ENCODE measurements at places on chromosomes 6 and 20.
A peak's percentile ranks its signal among the peaks of the same experiment; 100 is the strongest.

DNA sequence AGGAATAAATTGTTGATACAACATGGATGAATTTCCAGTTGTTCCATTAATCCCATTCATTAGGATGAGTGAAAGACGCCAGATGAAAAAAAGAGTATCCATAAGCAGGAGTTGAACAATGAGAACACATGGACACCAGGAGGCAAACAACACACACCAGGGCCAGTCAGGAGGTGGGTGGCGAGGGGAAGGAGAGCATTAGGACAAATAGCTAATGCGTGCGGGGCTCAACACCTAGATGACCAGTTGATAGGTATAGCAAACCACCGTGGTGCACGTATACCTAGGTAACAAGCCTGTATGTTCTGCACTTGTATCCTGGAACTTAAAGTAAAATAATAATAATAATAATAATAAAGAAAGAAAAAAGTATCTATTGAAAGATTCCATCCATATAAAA is 11.1 kb downstream of the PCED1A start:
- DNase-seq, result no peak

GRCh38 chr6:5179917-5180316 is 80.8 kb downstream of the LYRM4 start:
- no peak for DNase-seq

- DNase-seq, result peak; percentile 58
These were observed 1.2 kb downstream of the PM20D2 start for GRCh38 chr6:89146718-89147700.

DNA sequence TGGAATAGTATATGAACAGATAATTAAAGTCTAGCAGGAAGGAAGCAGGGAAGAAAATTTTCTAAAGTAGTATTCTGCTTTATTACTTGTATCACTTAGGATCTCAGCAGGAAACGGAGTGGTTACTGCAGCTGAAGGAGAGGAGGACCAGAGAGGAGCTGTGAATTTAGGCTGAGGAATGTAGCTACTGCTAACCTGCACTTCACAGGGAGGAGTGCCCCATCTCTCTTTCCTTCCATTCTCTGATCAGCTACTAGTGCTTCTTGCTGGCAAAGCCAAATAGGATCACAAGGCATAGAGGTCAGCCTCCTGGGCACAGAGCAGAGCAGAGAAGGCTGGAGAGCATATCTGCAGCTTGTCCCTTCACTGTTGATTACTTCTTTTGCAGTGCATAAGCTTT is 205.3 kb upstream of the ASCC3 start:
- peak; percentile 55 for DNase-seq

DNA sequence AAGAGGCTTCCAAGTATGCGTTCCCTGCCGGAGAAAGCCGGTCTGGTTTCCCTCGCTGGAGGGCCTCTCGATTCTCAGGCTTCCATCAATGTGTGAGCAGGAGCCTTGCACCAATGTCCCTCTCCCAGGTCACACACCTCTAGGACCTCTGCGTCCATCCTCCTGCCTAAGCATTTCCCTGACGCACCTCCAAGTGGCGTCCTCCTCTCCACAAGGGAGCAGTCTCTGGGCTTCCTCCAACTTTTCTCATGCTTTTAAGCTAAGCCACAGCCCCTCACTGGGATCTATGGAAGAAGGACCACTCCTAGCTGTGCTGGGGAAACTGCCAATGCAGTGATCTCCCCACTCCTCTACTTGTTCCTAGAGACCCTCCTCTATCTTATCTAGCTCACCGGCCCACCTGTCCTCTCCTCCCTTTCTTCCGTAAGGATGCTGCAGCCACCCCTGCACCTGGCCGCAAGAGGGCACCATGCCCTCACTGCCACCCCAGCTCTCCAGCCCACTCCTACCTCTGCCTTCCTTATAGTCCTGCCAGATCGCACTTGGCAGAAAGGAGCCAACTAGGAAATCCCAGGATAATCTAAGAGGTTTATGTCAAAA is 258.7 kb downstream of the LRFN2 start:
- peak; percentile 89 for DNase-seq

- no peak for DNase-seq
These were observed 67.3 kb downstream of the FAM229B start for GRCh38 chr6:112154711-112155110.

- no peak for DNase-seq
These were observed 49.9 kb downstream of the TULP4 start for GRCh38 chr6:158361961-158362669.

GRCh38 chr20:53176134-53176533 is 204.0 kb downstream of the TSHZ2 start:
- DNase-seq, result peak; percentile 42

GRCh38 chr6:11964729-11965335 is 47.3 kb upstream of the HIVEP1 start:
- no peak for DNase-seq

DNA sequence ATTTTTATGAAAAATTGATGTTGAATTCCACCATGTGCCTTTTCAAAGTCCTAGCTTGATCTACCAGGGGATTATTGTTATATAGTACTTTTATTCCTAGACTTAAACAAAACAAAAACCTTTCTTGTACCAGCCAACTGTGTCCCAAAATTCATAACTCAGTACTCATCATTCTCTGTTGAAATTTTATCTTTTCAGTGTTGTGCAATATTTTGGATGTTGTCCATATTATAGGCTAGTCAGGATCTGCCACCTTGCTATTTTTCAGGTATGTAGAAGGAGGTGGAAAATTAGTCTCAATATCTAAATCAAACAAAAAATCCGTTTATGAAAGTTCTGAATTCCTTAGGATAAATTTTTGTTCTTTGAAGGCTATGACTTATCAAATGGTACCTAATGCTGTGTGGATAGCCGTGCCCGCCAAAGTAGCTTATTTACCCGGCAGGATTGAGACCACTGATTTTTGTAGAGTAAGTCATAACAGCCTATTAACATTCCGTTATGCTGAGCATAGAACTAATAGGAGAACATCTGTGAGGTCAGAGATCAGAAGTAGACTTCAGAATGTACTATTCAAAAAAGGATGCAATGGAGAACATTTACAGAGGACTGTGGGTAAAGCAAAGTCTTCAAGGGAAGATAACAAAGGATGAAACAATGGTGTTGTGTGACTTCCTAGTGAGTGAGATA is 304.7 kb downstream of the SOX4 start:
- DNase-seq, result no peak

- DNase-seq, result no peak
These were observed 194.2 kb downstream of the KHDC1L start for GRCh38 chr6:73030791-73031782.

DNA sequence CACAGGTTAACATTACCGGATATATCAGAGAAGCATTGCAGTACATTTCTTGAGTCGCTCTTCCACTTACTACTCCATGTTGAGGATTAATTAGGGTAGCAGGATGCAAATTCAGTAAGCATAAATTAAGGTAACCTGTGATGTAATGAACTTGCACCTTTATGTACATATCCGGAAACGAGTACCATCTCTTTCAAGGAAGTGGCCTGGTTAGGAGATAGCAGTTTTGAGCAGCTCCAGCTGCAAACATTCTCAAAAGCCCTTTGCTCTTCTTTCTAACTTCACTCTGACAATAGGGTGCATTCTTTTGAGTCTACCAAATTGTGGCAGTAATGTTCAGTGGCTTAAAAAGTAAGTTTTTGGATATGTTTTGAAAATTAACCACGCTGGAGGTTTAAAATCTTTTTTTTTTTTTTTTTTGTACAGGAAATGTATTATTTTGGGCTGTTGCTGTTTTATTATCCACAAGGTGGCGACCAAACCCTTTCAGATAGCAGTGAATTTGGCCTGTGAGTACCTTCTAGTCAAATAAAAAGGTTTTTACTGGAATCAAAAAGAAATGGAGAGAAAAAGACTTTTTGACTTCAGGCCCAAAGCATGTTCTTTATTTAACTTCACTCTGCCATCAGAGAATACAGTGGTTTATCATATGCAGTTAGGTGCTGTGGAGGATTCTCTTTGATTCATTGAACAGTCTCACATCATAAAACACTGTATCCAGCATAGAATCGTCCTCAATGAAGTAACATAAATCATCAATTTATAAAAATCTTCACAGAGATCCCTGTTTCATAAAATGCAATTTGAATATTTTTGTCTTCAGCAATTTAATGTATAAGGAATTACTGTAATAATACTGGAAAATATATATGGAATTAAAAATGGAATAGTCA is 8.9 kb downstream of the FAM217B start:
- DNase-seq, result no peak

GRCh38 chr6:125867483-125867942 is 76.8 kb downstream of the NCOA7 start:
- DNase-seq, result peak; percentile 86

GRCh38 chr6:91241946-91242613 is 655.2 kb upstream of the MAP3K7 start:
- DNase-seq, result no peak

GRCh38 chr6:110653381-110653780 is 161.9 kb downstream of the CDK19 start:
- no peak for DNase-seq

DNA sequence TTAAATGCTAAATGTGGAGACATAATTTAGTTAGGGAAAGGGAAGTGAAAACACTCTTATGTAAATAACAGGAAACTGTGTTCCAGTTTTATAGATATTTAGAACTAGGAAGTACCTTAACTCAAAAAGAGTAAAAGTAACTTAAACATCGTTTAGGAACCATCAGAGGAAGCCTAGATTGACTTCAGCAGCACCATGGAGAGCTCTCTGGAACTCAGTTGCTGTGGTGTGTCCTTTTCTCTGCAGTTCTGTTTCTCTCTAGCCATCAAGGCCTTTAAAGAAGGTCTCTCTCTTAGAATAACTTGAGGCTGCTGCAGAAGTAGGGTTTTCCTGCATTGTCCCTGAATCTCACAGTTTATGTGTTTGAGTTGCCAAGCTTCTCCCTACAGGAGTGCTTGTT is 26.9 kb downstream of the CLVS2 start:
- peak; percentile 28 for DNase-seq

DNA sequence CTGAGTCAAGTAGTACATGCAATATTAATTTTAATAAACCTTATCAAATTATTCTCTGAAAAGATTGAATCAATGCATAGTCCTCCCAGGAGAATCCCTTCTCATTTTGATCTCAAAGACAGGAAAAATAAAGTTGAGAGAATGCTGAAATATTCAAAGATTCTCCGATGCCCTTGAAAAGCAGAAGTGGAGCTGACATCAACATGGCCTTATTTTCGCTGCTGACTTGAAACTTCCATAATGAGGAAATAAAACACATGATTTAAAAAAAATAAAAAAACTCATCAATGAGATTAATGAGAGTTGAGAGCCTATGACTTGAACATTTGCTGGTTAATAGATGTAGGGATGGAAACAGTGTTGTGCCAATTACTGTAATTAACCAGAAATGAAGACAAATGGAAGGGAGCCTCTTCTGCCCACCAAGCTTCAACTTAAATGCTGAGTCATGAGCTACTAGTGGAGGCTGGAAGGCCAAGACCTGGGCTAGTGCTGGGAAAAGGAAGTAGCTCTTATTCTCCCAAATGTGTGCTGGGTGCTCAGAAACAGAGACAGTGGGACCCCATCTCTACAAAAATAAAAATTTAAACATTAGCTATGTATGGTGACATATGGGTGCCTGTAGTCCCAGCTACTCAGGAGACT is 139.9 kb downstream of the BFSP1 start:
- DNase-seq, result no peak

DNA sequence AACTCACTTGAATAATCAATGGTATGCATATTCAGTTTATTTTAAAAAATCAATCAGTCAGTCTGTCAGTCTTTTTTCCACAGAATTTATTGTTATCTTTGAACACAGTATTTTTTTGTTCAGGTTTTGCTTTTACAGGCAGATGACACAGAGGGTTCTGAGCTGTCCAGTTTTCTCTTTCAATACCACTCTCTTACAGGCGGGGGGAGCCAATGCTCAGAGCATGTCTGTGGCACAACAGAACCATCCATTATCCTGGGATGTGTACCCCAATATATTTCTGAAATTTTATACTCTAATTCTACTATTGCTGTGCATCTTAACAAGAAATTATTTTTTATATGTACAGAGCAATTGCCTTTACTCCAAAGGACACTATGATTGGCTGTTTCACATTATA is 21.2 kb downstream of the ROS1 start:
- DNase-seq, result no peak

- no peak for DNase-seq
These were observed 68.8 kb downstream of the CYB5R4 start for GRCh38 chr6:83928286-83928685.

- DNase-seq, result no peak
These were observed 3.4 kb upstream of the ABHD16B start for GRCh38 chr20:63857764-63858392.

DNA sequence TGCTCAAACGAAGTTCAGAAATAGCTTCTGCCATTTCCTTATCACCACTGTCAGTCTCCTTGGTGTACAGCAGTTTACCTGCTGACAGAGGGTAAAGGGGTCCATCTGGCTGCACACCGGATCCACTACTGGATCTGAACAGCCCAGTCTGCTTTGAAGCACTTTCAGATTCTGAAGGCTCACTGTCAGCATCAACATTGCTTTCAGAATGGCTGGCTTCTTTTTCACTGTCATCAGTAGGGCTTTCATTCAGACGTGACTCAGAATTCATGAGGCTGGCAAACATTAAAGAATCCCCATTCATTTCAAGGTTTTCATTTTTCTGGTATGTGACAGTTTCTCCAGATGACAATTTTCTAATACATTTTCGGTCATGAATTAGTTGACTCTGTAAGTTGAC is 21.0 kb upstream of the PNISR start:
- no peak for DNase-seq
